Stimulated activated CD4-positive, alpha-beta T cell treated with anti-CD3 and anti-CD28 coated beads, Interleukin-1b, Interleukin-23, amount 100 ng/mL, for 1 hour (primary cell): ENCODE measurements at places on chromosomes 11 and 22.

GRCh38 chr22:49619301-49619700, 208.4 kb downstream of the BRD1 start:
- no peak for DNase-seq

GRCh38 chr11:64248578-64248977, 1.8 kb upstream of the PPP1R14B start:
- no peak for DNase-seq

- no peak for DNase-seq
These were observed 959.1 kb downstream of the BRD1 start for GRCh38 chr22:48868554-48868953.

- no peak for DNase-seq
These were observed 268.0 kb upstream of the ANO3 start for GRCh38 chr11:26063915-26064314.

DNA sequence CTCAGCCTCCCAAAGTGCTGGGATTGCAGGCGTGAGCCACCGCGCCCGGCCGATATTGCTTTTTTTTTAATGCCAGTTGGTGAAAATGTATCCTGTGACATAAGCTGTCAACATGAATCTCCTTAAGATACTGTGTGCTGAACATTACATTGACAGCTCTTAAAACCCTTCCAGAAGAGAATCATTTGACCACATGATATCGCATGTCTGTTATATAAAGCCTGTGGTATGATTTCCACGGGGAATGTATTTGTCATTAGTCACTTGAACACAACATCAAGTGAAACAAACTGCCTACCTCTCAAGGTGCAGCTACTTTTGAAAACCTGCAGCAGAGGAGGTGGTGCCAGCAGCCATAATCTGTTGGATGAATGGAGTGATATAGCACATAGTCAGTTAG, 67.0 kb downstream of the BCL2L13 start:
- no peak for DNase-seq

GRCh38 chr11:123567466-123567865, 87.0 kb downstream of the SCN3B start:
- no peak for DNase-seq

DNA sequence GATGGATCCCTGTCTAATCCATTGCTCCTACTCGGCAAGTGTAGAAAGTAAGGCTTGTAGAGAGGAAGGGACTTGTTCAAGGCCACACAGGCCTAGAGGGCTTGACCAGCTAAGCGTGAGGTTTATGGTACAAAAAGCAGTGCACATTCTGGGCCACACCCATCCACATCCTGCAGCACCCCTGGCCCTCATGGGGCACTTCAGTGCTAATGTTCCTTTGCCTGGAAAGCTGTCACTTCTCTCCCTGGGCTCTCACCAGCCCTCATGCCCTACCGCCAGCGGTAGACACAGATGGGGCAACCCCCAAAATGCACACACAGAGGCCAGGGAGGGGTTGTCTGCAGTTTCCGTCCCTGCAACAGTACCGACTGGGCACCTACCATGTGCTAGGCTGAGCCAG, 7.1 kb upstream of the MGAT3 start:
- no peak for DNase-seq

DNA sequence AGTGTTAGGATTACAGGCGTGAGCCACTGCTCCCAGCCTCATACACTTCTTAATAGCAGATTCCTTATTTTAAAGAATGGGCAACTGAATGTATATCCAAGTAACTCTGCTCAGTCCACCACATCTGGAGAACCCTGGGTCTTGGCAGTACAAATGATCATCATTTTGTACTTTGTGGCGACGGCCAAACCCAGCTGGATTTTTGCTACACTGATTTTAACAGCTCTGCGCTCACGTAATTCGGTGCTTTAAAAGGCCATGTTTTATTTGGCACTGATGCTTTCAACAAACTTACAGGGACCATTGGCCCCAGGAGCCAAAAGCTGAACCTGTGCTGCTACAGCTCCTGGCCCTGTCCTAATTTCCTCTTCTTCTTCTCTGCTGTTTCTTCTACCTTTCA, 60.8 kb upstream of the PDE3B start:
- no peak for DNase-seq

DNA sequence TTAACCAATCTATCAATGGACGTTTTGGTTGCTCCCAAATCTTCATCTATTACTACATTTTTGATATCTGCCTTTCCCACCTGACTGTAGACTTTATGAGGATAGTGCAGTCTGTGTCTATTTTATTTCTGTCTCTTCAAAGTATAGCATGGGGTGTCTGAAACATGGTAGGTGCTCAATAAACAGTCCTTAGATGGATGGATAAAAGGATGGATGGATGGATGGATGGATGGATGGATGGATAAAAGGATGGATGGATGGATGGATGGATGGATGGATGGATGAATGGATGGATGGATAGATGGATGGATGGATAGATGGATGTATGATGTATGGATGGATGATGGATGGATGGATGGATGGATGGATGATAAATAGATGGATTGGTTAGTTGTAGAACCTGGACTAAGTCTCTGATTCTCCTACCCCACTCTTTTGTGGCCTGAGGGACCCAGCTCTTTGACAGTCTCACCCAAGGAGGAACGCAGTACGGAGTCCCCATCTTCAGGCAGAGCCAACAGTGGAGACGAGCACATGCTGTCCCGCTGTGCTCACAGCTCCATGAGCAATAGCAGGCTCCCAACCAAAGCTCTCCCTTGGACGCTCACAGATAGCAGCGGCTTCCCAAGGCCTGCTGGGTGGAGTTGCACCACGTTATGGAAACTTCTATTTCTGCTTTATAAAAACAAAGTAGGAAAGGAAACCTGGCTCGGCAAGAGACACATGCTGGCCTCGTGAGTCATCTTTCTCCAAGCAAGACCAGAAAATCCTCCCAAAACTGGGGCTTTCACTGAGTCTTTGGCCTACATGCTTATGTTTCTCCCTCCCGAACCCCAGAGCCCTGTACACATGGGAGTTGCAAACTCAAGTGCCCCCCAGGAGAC, 448.0 kb downstream of the MIAT start:
- no peak for DNase-seq

DNA sequence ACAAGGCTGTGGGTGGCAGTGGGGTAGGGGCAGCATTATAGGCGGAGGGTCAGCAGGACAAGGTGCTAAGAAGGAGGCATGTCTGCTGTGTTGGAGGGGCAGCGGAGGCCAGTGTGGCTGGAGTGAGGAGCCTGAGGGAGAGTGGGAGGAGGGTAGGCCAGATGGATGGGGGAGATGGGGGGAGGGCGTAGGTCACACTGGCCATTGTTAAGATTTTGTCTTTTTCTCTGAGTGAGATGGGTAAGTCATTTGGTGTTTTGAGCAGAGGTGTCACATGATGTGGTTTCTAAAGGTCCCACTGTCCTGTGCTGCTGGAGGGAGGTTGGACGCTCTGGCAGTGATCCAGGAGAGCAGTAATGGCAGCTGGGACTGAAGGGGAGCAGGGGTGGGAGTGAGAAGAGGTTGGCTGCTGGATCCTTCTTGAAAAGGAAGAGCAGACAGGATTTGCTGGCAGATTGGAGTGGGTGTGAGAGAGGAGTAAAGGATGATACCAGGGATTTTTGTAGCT, 9.8 kb downstream of the PPP6R3 start:
- no peak for DNase-seq

DNA sequence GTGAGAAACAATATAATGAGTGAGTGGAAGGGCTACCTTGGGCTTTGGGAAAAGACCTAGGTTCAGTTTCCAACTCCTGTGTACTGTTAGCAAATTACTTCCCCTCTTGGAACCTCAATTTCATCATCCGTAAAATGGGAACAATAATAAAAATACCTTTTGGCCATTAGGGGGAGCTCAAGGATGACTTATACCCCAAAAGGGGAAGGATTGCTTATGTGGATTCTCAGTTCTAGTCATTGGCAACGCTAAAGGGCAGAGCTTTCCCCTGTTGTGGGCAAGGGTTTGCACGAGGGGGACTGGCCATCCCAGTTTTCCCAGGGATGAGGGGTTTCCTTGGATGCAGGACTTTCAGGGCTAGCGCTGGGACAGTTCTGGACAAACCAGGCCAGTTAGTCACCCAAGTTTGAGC, 3.1 kb upstream of the COMMD9 start:
- no peak for DNase-seq

GRCh38 chr11:108538502-108538901, 40.3 kb upstream of the POGLUT3 start:
- DNase-seq: no peak

DNA sequence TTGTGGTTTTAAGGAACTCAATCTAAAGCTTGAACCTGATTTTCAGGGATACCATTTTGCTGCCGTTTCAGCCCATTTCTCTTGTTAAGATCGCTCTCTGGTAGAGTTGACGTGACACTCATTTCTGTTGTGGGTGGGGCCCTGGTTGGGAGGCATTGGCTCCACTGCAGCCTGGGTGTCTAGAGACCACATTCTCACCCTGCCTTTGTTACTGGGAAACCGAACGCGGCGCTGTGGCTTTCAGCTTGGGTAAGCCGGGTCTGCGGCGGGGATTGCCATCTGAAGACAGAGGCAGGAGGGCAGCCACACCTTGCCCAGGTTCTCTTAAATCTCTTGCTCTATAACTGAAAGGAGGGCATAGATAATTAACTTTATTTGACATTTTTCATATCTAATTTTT, 3.2 kb downstream of the EHF start:
- no peak for DNase-seq
